ENCODE measurements at places on chromosomes 2 and 18.

GRCh38 chr2:134536296-134536695 is 182.5 kb downstream of the TMEM163 start:
- DNase-seq = no peak

- DNase-seq = no peak
These were observed 1599.3 kb upstream of the PIK3C3 start for GRCh38 chr18:40355726-40356125.

DNA sequence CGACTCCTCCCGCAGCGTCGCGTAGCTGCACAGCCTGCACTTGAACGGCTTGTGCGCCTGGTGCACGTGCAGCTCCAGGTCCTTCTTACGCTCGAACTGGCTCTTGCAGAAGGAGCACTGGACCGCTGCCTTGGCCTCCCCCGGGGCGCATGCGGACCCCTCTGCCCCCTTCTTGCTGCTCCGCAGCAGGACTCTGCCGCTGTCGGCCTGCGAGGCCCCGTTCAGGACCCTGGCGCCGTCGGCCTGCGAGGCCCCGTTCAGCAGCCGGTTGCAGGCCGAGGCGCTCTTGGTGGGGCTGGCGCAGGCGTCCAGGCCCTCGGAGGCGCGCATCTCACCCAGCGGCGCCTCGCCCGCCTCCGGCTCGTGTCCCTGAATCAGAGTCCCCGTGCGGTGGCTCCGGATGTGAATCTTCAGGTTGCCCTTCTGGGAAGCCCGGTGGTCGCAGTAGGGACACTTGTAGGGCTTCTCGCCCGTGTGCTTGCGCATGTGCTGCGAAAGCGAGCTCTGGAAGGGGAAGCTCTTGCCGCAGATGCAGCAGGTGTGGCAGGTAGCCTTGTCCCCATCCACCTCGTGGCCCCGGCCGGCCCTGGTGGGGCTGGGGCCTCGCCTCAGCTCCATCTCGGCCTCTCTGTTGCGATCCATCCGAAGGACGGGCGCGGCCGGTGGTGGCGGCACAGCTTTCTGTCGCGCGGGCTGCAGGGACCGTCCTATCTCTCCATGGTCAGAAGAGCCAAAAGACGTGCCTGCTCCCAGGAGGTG is 52.5 kb downstream of the ZNF516 start:
- no peak for DNase-seq

GRCh38 chr2:9355716-9356115 is 67.6 kb downstream of the ITGB1BP1 start:
- no peak for DNase-seq

DNA sequence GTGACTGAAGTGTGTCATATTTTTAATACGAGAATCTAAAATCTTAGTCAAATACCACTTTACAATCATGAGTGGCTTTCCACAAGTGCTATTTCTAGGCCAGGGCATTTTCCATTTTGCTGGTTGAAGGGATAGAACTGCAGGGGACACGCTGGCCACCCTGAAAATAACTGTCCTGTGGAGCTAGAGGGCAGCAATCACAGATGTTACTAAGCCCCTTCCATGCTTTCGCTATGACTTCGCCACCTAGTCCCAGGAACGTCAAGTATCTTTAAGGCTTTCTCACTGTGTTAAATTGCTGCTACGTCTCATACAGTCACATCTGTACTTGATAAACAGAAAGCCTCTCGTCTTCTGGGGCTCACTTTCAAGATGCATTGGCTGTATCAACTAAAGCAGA is 171.8 kb downstream of the CDH2 start:
- no peak for DNase-seq
